Mammary epithelial cell (primary cell): ENCODE measurements at places on chromosomes 2 and 18. TPM values are rescaled to one million over a fixed set of nuclear protein-coding genes. Genes with fewer than 3 reads are reported as not detected.

NRP2 gene
- total RNA-seq = 32.3 TPM

SCTR gene
- not detected in 2 replicates for total RNA-seq

KIF5C gene
- total RNA-seq = under 0.01 TPM

GRCh38 chr18:11310476-11311086 lies 161.2 kb upstream of the PIEZO2 start:
- peak; percentile 19 for DNase-seq

DNA sequence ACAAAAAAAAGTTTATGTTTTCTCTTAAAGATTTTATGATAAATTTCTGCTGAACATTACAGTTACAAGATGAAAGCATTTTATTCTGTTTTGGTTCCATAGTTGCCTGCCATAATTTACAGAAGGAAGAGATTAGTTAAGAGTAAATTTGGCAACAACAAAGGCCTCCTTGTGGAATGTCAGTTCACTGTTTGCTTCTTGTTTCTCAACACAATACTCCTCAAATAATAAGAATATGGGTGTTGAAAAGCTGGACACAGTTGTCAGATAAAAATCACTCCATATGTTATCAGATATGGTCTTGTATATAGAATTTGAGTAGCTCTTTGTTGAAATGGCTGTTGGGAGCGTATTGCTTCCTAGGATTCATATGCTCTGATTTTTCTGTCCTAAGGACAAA lies 359.5 kb downstream of the CPS1 start:
- no peak for DNase-seq

DNA sequence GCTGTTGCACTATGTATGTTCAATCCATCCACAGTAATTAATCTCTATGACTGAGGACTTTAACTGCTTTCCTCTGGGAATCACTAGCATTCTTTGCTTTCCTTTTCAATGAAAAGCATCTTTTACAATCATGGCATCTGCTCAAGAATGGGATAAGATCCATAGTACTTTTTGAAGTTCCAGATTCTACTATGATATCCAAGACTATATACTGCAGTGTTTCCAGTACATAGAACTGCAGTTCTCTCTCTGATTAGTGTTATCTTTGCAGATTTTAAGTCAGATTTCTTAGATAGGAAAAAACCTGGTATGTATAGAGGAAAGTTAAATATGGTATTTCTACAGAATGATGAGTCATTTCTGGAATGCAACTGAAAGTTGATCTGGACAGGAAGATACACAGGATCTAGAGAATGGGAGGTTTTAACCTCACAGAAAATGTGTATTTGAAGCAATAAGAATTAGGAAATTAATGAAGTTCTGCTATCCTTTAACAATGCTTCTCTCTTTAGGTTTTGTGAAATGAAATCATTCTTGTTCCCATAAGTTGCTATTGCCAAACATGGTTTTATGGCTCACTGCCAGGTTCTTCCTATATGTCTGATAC lies 670.7 kb downstream of the ERBB4 start:
- peak; percentile 27 for DNase-seq

GRCh38 chr2:187188783-187189631 lies 259.0 kb downstream of the CALCRL start:
- no peak for DNase-seq

- no peak for DNase-seq
Observed at GRCh38 chr2:217228732-217229131, 368.9 kb upstream of the TNP1 start.
